GM23338 (cell line): ENCODE measurements at places on chromosomes 5 and 9. TPM values are rescaled to one million over a fixed set of nuclear protein-coding genes. Genes with fewer than 3 reads are reported as not detected.

Gene PCDHGA8
- 4.6 and 5.3 TPM in 2 replicates for total RNA-seq

Gene NUDT2
- total RNA-seq, result 9.5 and 12.1 TPM in 2 replicates

Gene QRFP
- not detected in 2 replicates for total RNA-seq

Gene ADAMTSL1
- total RNA-seq, result 2.0 and 5.0 TPM in 2 replicates

Gene SPATA31D4
- total RNA-seq, result not detected in 2 replicates

Gene OCLN
- 61.6 and 79.7 TPM in 2 replicates for total RNA-seq

Gene IL33
- total RNA-seq, result not detected in 2 replicates

Gene SCGB3A2
- total RNA-seq, result 27.0 and 36.1 TPM in 2 replicates

Gene TRIM36
- 10.1 and 14.1 TPM in 2 replicates for total RNA-seq

Gene LCN12
- 0.69 and 2.6 TPM in 2 replicates for total RNA-seq
